Renal cortical epithelial cell (primary cell): ENCODE measurements at places on chromosomes 2 and 18.
A peak's percentile ranks its signal among the peaks of the same experiment; 100 is the strongest.

- DNase-seq: no peak
Measured at GRCh38 chr2:43097644-43098408, 128.6 kb downstream of the ZFP36L2 start.

DNA sequence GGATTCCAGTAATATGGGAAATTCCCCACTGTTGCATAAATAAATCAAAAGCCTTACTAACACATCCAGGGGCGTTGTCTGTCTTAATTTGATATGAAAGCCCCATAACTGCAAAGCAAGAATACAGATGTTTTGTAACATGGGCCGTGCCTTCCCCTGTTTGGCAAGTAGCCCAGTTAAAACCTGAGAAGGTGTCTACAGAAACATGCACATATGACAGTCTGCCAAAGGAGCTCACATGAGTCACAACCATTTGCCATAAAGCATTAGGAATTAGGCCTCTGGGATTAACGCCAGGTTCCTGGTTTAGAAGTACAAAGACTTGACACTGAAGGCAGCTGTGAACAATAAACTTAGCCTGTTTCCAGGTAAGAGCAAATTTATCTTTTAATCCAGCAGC, 43.1 kb upstream of the LONRF2 start:
- peak; percentile 95 for DNase-seq

- DNase-seq: no peak
Measured at GRCh38 chr2:238096311-238097011, 3.7 kb upstream of the ESPNL start.

GRCh38 chr2:70513738-70514137, 39.9 kb downstream of the TGFA start:
- no peak for DNase-seq

- peak; percentile 78 for DNase-seq
Measured at GRCh38 chr18:36543991-36544725, 246.6 kb downstream of the FHOD3 start.

- DNase-seq: no peak
Measured at GRCh38 chr2:173814306-173814705, 150.9 kb downstream of the SP3 start.

DNA sequence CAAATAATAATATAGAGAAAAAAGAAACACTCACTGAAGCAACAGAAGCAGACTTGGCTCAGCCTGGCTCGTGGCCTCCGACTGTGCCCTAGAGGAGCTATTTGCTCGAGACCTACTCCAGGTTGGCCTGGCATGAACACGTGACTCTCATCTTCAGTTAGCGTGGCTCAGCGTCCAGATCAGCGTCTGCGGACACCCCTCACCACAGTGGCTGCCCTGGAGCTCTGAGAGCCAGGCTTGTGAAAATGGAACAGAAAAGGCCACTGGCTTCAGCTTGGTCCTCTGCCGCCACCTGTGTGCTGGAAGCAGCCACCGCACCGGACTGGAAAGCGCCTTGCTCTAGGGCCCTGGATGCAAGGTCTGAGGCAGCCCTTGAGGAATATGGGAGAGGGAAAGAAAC, 1184.0 kb upstream of the GYPC start:
- no peak for DNase-seq

- no peak for DNase-seq
Measured at GRCh38 chr2:150346806-150347205, 140.7 kb downstream of the RND3 start.

DNA sequence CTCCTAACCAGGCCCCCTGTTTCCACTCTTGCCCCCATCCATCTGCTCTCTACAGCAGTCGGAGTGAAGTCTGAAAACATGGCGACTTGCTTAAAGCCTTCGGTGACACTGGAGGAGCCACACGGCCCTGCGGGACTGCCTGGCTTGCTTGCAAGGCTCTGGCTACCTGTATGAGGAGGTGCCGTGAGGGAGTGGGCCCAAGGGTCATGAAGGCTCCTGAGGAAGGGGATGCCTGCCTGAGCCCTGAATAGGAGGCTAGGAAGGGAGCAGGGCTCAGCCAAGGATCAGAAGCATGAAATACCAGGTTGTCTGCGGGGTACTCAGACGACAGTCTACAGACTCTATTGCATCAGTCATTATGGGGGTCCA, 75.4 kb downstream of the EMX1 start:
- no peak for DNase-seq

DNA sequence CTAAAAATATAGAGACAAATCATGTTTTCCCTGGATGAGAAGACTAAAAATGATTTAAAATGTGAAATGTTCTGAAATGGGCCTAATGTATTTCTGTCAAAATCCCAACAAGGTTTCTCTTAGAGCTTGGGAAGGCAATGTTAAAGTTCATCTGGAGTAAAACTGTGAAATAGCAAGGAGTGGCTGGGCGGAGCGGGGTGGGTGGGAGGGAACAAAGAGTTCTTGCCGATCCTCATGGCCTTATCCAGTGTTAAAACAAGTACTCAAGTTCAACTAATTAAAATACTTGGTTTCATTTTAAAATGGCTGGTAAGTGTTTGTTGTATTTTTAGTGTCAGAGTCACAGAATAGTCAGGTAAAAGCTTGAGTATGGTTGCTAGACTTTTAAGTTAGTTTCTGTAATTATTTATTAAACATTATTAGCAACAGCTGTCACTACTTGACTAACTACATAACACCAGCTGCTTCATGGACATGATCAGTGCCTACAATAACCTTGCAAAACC, 87.3 kb downstream of the RTN4 start:
- no peak for DNase-seq
